ENCODE measurements at places on chromosomes 7 and 10.
A peak's percentile ranks its signal among the peaks of the same experiment; 100 is the strongest.

- DNase-seq, result no peak
Observed at GRCh38 chr7:129184981-129185670, 3.3 kb upstream of the SMO start.

- DNase-seq, result peak; percentile 87
Observed at GRCh38 chr7:332646-333392, 42.8 kb downstream of the FOXL3 start.

DNA sequence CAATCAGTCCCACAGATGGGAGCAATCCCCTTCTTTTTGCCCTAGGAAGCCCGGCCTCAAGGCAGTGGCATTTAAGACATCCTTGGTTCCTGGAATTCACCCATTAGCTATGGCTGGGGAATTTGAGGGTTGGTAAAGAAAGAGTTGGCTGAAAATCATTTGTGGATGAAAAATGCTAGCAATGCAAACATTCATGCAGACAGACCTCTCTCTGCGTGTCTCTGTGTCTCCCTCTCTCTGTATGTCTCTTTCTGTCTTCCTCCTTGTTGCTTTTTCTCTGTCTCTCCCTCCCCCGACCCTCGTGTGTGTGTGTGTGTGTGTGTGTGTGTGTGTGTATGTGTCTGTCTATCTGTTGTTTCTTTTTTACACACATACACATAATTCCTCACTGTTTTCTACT, 19.4 kb downstream of the LDB3 start:
- DNase-seq, result no peak

GRCh38 chr10:77542710-77543259, 94.8 kb downstream of the KCNMA1 start:
- no peak for DNase-seq

DNA sequence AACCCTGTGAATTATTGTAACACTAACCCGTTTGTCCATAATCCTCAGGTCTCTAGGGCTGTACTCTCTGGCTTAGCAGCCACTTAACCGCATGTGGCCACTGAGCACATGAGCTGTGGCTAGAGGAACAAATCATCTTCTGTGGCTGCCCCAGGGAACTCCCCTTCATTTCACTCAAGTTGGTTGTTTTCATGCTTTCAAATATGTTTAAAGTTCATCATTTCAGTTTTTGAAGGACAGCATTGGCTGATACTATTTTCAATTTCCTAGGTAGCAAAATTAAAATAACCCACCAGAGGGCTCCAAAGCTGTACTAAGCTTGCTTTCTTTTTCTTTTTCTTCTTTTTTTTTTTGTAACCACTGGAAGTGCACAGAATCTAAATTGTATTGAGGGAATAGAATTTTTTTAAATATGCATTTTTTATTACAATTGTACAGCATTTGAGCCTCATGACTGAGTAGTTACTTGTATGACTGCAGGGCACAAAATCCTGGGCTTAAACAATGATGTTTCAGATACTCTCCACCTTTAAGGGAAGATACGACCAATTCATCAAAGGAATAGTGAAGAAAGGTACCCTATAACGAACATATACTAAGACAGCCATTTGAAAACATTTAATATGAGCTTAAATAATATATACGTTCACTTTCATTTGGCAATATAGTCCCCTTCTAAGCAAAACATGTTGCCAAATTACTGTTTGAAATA, 38.6 kb downstream of the MRC1 start:
- no peak for DNase-seq

- DNase-seq, result peak; percentile 44
Observed at GRCh38 chr10:52740913-52741675, 31.5 kb downstream of the MBL2 start.

DNA sequence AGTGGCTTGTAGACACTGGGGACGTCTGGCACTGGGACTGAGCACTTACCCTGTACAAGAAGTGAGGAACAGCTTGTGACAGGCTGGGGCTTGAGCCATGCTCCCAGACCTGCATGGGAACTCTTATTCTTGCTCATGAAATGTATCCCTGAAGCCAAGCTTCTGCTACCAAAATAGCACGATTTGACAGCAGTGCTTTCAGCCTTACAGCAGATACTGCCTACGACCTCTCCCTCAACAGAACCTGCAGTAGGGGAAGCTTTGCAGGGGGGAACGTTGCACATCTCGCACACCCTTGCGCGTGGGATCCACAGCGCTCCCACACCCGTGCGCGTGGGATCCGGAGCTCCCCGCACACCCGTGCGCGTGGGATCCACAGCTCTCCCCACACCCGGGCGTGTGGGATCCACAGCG, 88.0 kb downstream of the CREM start:
- DNase-seq, result no peak

DNA sequence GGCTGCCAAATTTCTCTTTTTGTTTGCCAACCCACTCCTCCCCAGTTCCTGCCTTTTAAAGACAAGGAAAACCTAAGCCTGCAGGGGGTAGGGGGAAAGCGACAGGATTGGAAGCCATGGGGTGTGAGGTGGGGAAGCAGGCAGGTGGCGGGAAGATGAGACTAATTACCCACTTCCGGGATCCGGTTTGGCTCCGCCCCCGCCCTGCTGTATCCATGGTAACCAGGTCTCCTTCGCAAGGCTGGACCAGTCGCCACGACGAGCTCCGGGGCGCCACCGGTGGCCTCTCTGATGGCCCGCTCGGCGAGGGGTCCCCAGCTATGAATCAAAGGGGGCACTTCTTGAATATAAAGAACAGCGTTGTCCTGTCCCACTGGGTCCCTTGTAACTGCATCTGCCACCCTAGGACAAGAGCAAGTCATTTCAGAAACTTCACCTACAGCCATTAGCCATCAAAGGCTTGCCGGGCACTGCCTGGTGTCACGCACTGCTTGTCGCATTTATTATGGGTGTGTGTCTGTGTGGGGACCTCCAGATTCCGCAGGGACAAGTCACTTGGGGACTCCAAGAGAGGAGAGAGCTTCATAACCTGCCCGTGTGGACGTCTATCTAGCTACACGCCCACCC, 55.4 kb upstream of the LMTK2 start:
- peak; percentile 39 for DNase-seq

DNA sequence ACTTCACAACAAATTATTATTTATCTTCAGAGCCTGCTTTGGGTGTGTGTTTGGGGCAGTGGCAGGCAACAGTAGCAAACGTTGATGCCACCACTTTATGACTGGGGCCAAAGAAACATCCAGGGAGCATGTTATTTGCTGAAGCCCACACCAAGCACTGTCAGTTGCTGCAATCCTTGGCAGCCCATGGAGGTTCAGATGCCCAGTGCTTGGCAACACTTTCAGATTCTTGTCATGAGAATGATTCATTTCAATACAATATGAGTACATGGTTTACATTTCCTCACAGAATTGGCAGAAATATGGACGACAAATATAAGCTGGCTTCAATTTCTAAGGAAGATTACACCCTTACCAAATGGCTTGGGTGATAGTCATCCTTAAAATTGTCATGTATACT, 46.5 kb upstream of the GLI3 start:
- no peak for DNase-seq

Data from activated CD4-positive, alpha-beta T cell treated with anti-CD3 and anti-CD28 coated beads, Interleukin-2, amount 10 ng/mL, durations not matched to agents 7 days and 5 days (primary cell).